Spinal cord (tissue), 10 donors: ENCODE measurements at places on chromosomes 7 and 10. TPM values are rescaled to one million over a fixed set of nuclear protein-coding genes. Genes with fewer than 3 reads are reported as not detected.

RNF148 gene
- 1.6 TPM for total RNA-seq

LAMTOR4 gene
- total RNA-seq, result 59.2 TPM

CLEC2L gene
- total RNA-seq, result 5.7 TPM

PLPP4 gene
- 37.4 TPM for total RNA-seq

SPDYE2B gene
- not detected for total RNA-seq

CLDN4 gene
- 0.20 TPM for total RNA-seq

ETV1 gene
- 43.5 TPM for total RNA-seq

GRID2IP gene
- total RNA-seq, result 0.39 TPM

NEURL1 gene
- total RNA-seq, result 10.9 TPM

IL15RA gene
- total RNA-seq, result 2.1 TPM

C10orf105 gene
- total RNA-seq, result 0.99 TPM

ASB10 gene
- total RNA-seq, result not detected

MRLN gene
- 25.0 TPM for total RNA-seq

LIPF gene
- not detected for total RNA-seq

SSC4D gene
- 3.1 TPM for total RNA-seq

GALNT17 gene
- total RNA-seq, result 50.9 TPM

NEUROD6 gene
- 8.0 TPM for total RNA-seq

CLRN3 gene
- 0.20 TPM for total RNA-seq

LIPJ gene
- total RNA-seq, result 0.28 TPM

EPO gene
- not detected for total RNA-seq

NODAL gene
- total RNA-seq, result 2.1 TPM

SLC13A1 gene
- total RNA-seq, result not detected

C7orf57 gene
- total RNA-seq, result 1.8 TPM

ANXA8 gene
- total RNA-seq, result 0.17 TPM

ITPRID1 gene
- 0.11 TPM for total RNA-seq

MTERF1 gene
- 18.4 TPM for total RNA-seq

WDR86 gene
- 139 TPM for total RNA-seq

CALHM1 gene
- 0.06 TPM for total RNA-seq

UCN3 gene
- 0.17 TPM for total RNA-seq

BLNK gene
- 4.8 TPM for total RNA-seq

EBF3 gene
- total RNA-seq, result 83.1 TPM

CRCP gene
- 34.5 TPM for total RNA-seq

SPACDR gene
- 2.0 TPM for total RNA-seq

OR6B1 gene
- not detected for total RNA-seq

CACNB2 gene
- 26.6 TPM for total RNA-seq

MSS51 gene
- total RNA-seq, result 3.9 TPM

TMEM273 gene
- total RNA-seq, result 8.5 TPM

SFMBT2 gene
- 23.8 TPM for total RNA-seq

DRGX gene
- total RNA-seq, result 3.4 TPM

EPHB4 gene
- total RNA-seq, result 16.2 TPM
